ENCODE measurements at places on chromosomes 16 and 17. TPM values are rescaled to one million over a fixed set of nuclear protein-coding genes. Genes with fewer than 3 reads are reported as not detected.

- no peak for DNase-seq
Measured at GRCh38 chr17:65292430-65292829, 155.3 kb downstream of the RGS9 start.

Gene PIRT
- total RNA-seq: not detected

Gene ABCA3
- 3.2 TPM for total RNA-seq

GRCh38 chr17:5621729-5622128 is 37.4 kb upstream of the NLRP1 start:
- DNase-seq: no peak

GRCh38 chr17:56038131-56038530 is 115.1 kb upstream of the ANKFN1 start:
- DNase-seq: no peak

Gene KIF2B
- total RNA-seq: not detected

Gene ESRP2
- 42.7 TPM for total RNA-seq

DNA sequence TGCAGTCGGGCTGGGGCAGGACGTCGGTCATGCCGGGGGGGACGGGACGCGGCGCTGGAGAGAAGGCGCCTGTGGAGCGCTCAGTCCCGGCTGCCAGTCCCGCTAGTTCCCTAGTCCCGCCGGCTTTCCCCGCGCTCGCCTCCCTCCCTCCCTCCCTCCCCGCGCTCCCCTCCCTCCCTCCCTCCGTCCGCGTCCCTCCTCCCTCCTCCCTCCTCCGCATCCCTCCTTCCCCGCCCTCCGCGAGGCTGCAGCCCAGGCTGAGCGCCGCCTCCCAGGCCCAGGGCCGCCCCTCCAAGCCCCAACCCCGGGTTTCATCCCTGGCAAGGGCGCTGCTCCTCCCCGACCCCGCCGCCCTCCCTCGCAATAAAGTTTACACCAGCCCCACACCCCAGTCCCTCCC is 34.8 kb downstream of the TIMM22 start:
- peak; percentile 79 for DNase-seq

DNA sequence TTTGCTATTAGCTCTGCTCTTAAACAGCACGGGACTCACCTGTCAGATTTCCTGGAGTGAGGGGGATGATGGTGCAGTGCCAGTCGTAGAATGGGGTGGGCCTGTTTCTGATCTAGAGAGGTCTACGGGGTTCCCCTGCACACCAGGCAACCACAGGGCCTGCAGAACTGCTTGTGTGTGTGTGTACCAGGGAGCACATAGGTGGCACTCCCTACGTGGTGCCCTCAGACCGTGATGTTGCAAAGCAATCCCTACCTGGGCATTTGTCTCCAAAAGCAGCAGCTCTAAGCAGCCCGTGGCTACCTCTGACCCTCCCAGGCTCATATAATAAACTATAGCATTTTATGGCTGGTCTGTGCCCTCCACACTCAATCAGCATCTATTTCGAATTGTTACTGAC is 38.5 kb downstream of the MPRIP start:
- DNase-seq: no peak

DNA sequence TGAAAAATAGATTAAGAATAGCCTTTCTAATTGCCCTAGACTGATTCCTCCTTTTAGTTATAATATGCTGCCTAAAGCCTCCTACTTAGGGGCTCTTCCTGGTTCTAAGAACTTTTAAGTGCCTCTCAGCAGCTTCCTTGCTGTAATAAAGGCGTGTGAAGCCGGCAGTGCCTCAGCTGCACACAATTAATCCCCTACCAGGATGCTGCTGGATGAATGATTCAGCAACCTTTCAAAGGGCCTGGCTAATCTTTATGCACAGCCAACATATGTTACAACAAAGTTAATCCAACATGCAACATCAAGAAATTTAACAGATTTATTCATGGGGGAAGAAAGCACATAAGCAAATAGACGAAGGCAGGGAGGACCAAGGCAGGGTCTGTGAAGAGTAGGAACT is 145.2 kb downstream of the PMP22 start:
- DNase-seq: no peak

- no peak for DNase-seq
Measured at GRCh38 chr16:71880176-71880575, 3.8 kb downstream of the ZNF821 start.

- DNase-seq: peak; percentile 91
Measured at GRCh38 chr17:74354123-74354522, 7.5 kb downstream of the BTBD17 start.

GRCh38 chr16:82329504-82330192 is 159.6 kb upstream of the MPHOSPH6 start:
- DNase-seq: peak; percentile 21

DNA sequence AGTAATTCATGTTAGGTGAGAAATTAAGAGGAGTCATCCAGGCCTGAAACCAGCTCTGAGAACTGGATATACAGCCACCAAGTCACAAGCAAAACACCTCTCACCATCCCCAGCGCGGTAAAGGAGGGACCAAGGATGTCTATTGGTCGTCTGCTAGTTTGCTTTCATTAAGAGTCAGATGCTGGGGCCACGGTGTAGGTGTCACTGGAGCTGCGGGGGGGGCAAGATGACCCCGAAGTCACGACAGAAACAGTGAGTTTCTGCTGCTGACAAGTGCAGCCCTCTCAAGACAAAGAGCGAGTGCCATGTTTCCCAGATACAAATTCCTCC is 790 bp downstream of the NCBP3 start:
- no peak for DNase-seq

Gene OR2C1
- not detected for total RNA-seq

Gene SPAG5
- 87.3 TPM for total RNA-seq

DNA sequence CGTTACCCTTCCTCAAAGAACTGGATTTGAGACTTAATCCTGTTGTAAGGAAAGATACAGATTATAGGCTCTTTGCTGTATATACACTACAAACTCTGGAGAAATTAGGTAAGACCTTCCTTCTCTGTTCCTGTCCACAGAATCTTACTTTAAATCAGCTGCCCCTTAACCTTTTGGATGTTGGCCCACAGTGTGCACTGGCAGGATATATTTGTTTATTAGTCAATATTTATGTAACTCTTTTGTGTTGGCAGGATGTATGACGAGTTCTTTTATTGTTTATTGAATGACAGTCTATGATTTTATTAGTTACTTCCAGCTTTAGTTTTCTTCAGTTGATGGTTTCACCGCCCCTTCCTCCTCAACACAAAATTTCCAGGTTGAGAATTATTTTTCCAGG is 19.7 kb downstream of the LRRC36 start:
- DNase-seq: no peak

GRCh38 chr17:65312718-65313377 is 175.7 kb downstream of the RGS9 start:
- no peak for DNase-seq

- no peak for DNase-seq
Measured at GRCh38 chr16:1009358-1010150, 28.0 kb downstream of the SOX8 start.

- DNase-seq: no peak
Measured at GRCh38 chr16:66451548-66451947, 24.5 kb downstream of the BEAN1 start.

Gene ETV4
- 126 TPM for total RNA-seq
